ENCODE measurements at places on chromosomes 6 and 20. TPM values are rescaled to one million over a fixed set of nuclear protein-coding genes. Genes with fewer than 3 reads are reported as not detected.
A peak's percentile ranks its signal among the peaks of the same experiment; 100 is the strongest.

CALHM5 gene
- 0.37 TPM for total RNA-seq

TCP11 gene
- total RNA-seq, result not detected

GRCh38 chr6:134821928-134822864 is 127.7 kb downstream of the ALDH8A1 start:
- no peaks in the 10 kb centered on the region for H3K27me3 ChIP-seq
- H3K4me3 ChIP-seq, result no peak overlapping the region
- H3K36me3 ChIP-seq, result no peaks in the 10 kb centered on the region
- no peak overlapping the region for H3K27ac ChIP-seq
- DNase-seq, result no peak

MTFR2 gene
- 9.8 TPM for total RNA-seq

GRCh38 chr20:50120935-50121693 is 8.2 kb upstream of the UBE2V1 start:
- H3K27me3 ChIP-seq, result no peaks in the 10 kb centered on the region
- peaks cover 4% of the 10 kb centered on the region for H3K36me3 ChIP-seq
- no peak overlapping the region for H3K4me3 ChIP-seq
- no peaks in the 10 kb centered on the region for H3K4me1 ChIP-seq
- DNase-seq, result peak; percentile 60

- DNase-seq, result no peak
- H3K4me3 ChIP-seq, result no peak overlapping the region
- H3K27me3 ChIP-seq, result no peaks in the 10 kb centered on the region
Observed at GRCh38 chr6:80454197-80454596, 347.7 kb downstream of the BCKDHB start.

DNA sequence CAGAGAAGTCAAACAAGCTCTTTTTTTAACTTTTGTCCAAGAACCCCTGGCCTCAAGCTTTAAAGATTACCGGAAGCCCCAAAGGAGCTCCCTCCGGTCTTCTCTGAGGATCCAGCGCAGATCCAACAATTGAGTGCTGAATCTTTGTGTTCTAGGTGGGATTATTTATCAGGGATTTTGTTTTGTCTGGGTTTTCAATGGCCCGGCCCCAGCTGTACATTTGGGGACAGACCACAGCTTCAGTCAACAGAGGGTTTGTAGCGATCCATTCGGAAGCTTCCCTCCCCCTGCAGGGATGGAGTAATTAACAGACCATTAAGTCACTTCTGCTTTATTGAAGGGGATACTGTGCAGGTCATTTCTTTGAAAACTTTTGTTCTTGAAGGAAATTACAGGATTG is 7.8 kb downstream of the OLIG3 start:
- no peaks in the 10 kb centered on the region for H3K36me3 ChIP-seq
- no peak for DNase-seq
- H3K27me3 ChIP-seq, result peaks cover 68% of the 10 kb centered on the region
- H3K4me3 ChIP-seq, result no peak overlapping the region
- no peaks in the 10 kb centered on the region for H3K4me1 ChIP-seq
- no peak overlapping the region for H3K27ac ChIP-seq

ZNF334 gene
- 1.6 TPM for total RNA-seq

DNA sequence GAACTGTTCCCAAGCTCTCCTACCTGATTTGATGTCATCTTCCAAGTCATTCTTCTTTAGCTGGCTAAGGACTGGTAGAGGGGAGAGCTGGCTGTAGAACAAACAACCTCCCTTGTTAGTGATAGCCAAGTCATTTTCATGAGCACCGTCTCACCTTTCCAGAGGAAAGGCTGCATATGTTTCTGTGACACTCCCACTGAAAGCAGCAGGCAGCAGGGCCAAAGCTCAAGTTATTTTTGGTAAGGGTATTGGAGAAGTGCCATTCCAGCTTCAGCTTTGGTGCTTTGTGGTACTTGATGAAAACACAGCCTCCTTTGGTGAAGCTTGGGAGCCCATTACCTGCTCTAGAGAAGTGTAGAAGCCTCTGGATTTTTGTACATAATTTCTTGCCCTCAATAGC is 5.4 kb upstream of the DOK5 start:
- no peaks in the 10 kb centered on the region for H3K4me1 ChIP-seq
- no peak overlapping the region for H3K27ac ChIP-seq
- no peak for DNase-seq
- no peak overlapping the region for H3K4me3 ChIP-seq
- no peaks in the 10 kb centered on the region for H3K27me3 ChIP-seq
- H3K36me3 ChIP-seq, result no peaks in the 10 kb centered on the region

HLA-DQA1 gene
- total RNA-seq, result 13.5 TPM

DNA sequence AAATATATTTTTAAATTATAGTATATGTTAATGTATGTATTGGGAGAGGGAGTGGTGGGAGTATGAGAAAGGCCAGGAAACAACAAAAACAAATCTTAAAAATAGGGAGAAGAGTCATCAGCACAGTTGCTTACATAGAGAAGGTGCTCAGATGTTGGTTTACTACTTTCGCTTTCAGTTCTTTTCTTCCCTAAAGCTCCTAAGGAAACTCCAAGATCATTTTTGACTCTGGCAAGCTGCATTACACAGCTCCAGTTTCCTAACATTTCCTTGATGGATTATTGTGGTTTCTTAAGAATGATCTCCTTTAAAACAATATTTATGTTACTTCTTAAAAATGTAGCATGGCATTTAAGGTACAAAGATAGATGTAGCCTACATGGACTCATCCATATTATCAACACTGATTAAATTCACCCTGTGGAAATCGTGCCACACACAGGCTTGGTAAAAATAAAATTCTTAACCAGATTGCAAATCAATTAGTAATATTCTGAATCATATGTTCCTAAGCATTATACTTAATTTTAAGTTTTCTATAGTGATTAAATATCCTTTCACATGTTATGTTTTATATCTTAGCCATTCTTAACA is 118.0 kb upstream of the MAN1A1 start:
- H3K4me3 ChIP-seq, result no peak overlapping the region
- H3K27ac ChIP-seq, result no peak overlapping the region
- H3K4me1 ChIP-seq, result no peaks in the 10 kb centered on the region

DNA sequence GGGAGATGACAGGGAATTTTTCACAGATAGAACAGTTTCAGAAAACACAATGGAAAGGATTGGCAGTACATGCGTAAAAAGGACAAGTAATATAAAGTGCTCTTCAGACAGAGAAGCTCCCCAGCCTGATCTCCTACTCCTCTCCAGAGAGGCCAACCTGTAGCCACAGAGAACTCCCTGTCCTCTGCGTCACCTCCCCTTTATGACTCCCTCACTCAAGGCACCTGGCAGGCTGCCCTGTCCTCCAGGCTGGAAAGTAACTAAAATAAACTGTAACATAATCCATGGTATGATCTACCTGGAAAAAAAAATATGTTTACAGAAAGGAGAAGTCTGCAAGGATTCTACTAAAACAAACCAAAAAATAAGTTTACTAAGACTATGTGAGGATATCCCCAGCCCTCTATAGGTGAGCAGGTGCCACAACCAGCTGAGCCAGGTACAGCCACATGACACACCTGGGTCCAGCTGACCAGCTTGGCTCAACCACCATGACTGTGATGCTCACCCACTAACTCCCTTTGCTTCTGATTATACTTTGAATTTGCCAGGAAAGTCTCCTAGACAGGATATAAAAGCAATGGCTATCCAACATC is 29.2 kb downstream of the MBOAT1 start:
- peak; percentile 93 for DNase-seq
- H3K36me3 ChIP-seq, result no peaks in the 10 kb centered on the region
- H3K27ac ChIP-seq, result peak overlapping the region; percentile 77
- H3K4me3 ChIP-seq, result no peak overlapping the region

PACRG gene
- 1.7 TPM for total RNA-seq

DNA sequence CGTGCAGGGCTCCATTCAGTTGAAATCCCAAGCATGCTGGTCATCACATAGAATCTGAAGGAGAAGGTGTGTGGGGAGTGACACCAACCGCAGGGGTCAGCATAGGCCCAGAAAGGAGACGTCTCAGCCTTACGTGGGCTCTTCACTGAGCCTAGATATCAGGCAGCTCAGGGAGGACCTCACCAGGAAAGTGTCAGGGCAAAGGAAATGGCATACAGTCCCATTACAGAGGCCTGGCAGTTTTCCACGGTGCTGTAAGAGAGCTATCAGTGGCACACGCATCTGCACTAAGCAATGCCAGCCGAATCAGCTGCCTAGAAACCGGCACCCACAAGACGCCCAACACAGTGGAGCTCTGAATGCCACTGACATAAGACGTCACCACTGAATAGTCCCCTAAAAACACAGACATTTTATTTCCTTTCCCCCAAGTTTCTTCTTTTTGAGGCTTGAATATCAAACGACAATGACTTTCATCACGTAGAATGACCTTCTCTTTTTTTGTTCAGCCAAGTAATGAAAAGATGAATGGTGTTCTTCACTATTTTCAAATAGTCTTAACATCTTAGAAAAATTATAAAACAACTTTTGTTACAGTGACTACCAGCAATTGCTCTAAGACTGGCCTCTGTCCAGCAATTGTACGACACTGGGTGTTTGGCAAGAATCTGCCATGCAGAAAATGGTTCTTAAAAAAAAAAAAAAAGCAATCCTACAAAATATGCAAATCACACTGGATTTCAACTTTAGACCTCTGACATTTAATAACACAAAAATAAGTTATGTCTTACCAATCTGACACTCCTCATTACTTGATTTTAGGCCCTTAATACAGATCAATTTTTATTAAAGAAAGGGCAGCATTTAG is 88.9 kb upstream of the FOXQ1 start:
- H3K27me3 ChIP-seq, result no peaks in the 10 kb centered on the region
- H3K27ac ChIP-seq, result no peak overlapping the region
- DNase-seq, result no peak

- DNase-seq, result no peak
- H3K27ac ChIP-seq, result no peak overlapping the region
- H3K4me3 ChIP-seq, result no peak overlapping the region
- H3K36me3 ChIP-seq, result no peaks in the 10 kb centered on the region
- no peaks in the 10 kb centered on the region for H3K27me3 ChIP-seq
- H3K4me1 ChIP-seq, result no peaks in the 10 kb centered on the region
Observed at GRCh38 chr20:43925215-43925614, 10.6 kb downstream of the TOX2 start.

- H3K4me1 ChIP-seq, result no peaks in the 10 kb centered on the region
- no peaks in the 10 kb centered on the region for H3K27me3 ChIP-seq
- H3K4me3 ChIP-seq, result no peak overlapping the region
- no peaks in the 10 kb centered on the region for H3K36me3 ChIP-seq
- no peak overlapping the region for H3K27ac ChIP-seq
Observed at GRCh38 chr6:126696921-126697693, 357.2 kb downstream of the CENPW start.

SLC44A4 gene
- total RNA-seq, result 779 TPM

DNA sequence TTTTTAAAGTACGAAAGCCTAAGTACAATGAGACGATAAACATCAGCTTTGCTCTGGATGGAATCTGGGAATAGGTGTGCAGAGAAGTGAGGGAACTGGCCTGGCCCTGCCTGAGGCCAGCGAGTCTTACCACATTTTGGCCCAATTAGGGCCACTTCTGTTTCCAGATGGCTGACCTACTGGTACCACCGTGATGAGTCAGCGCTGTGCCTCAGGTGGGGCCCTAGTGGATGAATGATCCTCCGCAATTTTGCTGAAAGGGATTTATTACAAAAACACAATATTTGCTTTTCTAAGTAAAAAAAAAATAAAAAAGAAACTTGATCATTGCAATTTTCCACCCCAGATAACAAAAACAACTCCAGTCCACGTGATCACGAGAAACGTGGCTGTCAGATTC is 22.5 kb downstream of the INSM1 start:
- no peaks in the 10 kb centered on the region for H3K27me3 ChIP-seq
- no peaks in the 10 kb centered on the region for H3K36me3 ChIP-seq
- no peak overlapping the region for H3K27ac ChIP-seq

DNA sequence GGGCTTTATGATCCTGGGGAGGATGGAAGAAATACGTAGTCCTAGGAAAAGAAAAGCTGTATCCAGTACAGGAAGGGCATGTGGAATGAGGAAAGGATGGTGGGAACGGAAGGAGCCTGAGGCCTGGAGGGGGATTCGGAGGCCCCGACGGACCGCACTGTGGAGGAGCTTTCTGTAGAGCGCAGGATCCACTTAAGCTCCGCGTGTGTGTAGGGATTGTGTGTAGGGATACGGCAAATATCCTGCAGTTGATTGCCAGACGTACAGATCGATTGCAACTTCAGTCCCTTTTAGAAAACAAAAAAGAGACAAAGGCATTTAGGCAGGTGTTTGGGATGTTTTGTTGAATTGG is 32.6 kb upstream of the JAG1 start:
- H3K27me3 ChIP-seq, result no peaks in the 10 kb centered on the region
- no peaks in the 10 kb centered on the region for H3K36me3 ChIP-seq
- H3K4me3 ChIP-seq, result no peak overlapping the region
- no peak overlapping the region for H3K27ac ChIP-seq
- DNase-seq, result no peak

- H3K4me3 ChIP-seq, result no peak overlapping the region
- H3K36me3 ChIP-seq, result no peaks in the 10 kb centered on the region
- no peaks in the 10 kb centered on the region for H3K27me3 ChIP-seq
- H3K4me1 ChIP-seq, result no peaks in the 10 kb centered on the region
- no peak for DNase-seq
Observed at GRCh38 chr6:5308066-5308465, 46.8 kb downstream of the FARS2 start.

GRCh38 chr20:63377256-63377941 is 16.2 kb upstream of the CHRNA4 start:
- H3K27me3 ChIP-seq, result no peaks in the 10 kb centered on the region
- H3K36me3 ChIP-seq, result no peaks in the 10 kb centered on the region
- H3K27ac ChIP-seq, result no peak overlapping the region
- DNase-seq, result no peak
- no peaks in the 10 kb centered on the region for H3K4me1 ChIP-seq

DNA sequence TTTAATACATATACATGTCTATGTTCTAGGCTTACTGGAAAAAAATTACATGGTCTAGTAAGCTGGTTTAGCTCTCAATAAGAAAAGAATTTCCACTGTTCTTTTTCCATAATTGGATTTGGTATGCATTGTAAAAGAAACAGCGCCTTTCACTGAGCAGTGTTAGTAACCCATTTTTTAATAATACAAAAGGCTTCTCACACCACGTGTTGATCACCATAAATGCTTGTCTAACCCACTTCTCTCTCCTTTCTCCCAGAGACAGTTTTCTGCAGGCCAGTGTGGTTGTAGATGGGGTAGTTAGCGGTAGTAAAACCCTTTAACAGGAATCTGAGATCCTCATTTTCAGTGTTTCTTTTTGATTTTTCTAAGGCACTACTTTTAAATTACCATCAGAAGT is 348.7 kb upstream of the MANEA start:
- no peak overlapping the region for H3K27ac ChIP-seq
- H3K36me3 ChIP-seq, result no peaks in the 10 kb centered on the region
- no peaks in the 10 kb centered on the region for H3K27me3 ChIP-seq
- H3K4me1 ChIP-seq, result no peaks in the 10 kb centered on the region
- H3K4me3 ChIP-seq, result no peak overlapping the region

- H3K27me3 ChIP-seq, result no peaks in the 10 kb centered on the region
- no peak for DNase-seq
- H3K4me1 ChIP-seq, result no peaks in the 10 kb centered on the region
- H3K36me3 ChIP-seq, result no peaks in the 10 kb centered on the region
- no peak overlapping the region for H3K27ac ChIP-seq
Observed at GRCh38 chr6:140487586-140487985, 1113.1 kb upstream of the CITED2 start.
